ENCODE measurements at places on chromosomes 7 and 10.
A peak's percentile ranks its signal among the peaks of the same experiment; 100 is the strongest.

DNA sequence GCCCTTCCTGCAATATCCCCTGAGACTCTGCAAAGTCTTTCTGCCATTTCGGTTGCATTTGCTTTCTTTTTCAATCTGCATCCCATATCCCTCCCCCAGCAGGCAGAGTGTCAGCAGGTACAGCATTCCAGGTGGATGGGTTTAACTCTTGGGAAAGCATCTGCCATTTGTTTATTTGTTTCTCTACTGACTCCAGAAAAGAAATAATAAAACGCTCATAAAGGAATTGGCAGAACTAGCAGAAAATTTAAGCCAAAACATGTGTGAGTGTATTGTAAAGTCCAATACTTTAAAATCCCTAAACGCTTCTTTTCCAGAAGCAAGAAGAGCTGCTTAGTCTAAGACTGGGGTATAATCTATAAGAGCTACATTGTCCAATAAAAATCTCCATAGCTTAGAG is 393.8 kb downstream of the TNS3 start:
- no peak for DNase-seq

- no peak for DNase-seq
These were observed 50.4 kb downstream of the GLCCI1 start for GRCh38 chr7:8018961-8019360.

DNA sequence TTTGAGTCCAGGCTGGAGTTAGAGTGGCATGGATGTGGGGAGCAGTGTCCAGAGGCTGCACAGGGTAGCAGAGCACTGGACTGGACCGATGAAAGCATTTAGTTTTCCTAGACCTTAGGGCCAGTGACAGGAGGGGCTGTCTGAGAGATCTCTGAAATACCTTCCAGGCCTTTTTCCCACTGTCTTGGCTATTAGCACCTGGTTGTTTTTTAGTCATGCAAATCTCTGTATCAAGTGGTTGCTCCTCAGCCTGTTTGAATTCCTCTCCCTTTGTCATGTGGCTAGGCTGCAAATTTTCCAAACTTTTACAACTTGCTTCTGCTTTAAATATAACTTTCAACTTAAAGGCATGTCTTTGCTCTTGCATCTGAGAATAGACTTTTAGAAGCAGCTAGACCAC is 504.3 kb upstream of the VSTM2A start:
- DNase-seq: no peak

DNA sequence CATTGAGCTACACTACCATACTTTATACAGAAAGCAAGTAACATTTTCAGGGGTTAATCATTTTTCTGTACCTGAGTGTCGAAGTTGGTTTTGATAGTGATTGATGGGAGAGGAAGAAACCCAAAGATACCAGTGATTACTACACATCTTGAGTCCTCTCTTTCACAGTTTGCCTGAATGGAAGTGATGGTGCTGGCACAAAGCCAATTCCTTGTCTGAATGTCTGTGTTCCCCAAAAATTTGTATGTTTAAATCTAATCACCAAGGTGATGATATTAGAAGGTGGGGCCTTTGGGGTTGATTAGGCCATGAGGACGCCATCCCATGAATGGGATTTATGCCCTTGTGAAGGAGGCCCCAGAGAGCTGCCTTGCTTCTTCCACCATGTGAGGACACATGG is 696.9 kb upstream of the ANKRD30A start:
- DNase-seq: no peak

GRCh38 chr10:15245530-15245929 is 77.0 kb upstream of the NMT2 start:
- no peak for DNase-seq

DNA sequence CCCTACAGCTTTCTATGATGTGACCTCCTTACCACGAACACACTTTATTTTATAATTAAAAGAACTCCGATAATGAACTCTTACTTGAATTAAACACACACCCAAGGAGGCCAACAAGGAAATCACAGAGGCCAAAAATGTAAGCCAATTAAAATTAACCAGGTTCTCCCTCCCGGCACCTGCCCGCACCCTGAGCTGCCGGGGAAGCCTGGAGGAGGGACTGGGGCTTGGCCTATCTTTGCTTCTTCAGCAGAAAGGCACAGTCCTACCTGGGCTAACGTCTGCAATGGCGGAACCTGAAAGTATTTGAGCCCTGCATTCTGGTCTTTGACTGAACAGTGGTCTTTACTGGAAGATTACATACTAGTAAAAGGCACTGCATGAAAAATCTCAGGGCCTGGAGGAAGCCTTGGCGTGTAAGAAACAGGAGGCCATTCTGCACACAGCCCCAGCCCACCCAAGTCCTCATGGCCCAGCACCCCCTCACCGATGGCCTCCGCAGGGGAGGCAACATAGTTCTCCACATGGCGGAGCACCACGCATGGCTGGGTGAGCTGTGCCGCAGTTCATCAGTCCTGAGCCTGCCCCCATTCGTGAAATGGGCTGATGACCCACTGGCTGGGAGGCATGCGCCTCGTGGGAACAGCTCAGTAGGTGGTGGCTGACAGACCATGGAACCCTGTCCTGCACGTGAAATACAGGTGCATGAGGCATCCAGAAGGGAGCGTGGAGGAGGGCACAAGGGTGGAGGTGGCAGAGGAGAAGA is 173.8 kb downstream of the PARD3 start:
- DNase-seq: no peak

- DNase-seq: no peak
These were observed 41.3 kb upstream of the SRPK2 start for GRCh38 chr7:105429746-105430612.

DNA sequence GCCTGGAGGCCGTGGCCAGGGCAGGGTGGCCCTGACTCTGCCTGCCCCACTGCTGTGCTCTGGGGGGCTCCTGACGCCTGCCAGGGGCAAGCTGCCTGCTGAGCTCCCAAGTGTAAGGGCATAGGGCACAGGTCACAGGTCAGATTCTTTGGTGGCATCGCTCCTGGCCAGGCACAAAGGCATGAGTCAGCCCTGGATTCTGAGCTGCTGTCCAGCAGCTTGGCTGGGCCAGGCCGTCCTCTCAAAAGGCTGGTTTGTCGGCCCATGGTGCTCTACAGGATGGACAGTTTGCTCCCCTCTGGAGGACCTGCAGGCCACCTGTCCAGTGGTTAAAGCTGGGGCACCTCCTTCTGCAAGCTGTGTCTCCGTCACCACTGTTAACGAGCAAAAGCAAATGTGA is 2.9 kb downstream of the ADGRA1 start:
- no peak for DNase-seq

- DNase-seq: no peak
These were observed 73.0 kb upstream of the GJD4 start for GRCh38 chr10:35532141-35532540.

GRCh38 chr10:86888585-86889381 is 68.6 kb downstream of the MMRN2 start:
- DNase-seq: no peak

DNA sequence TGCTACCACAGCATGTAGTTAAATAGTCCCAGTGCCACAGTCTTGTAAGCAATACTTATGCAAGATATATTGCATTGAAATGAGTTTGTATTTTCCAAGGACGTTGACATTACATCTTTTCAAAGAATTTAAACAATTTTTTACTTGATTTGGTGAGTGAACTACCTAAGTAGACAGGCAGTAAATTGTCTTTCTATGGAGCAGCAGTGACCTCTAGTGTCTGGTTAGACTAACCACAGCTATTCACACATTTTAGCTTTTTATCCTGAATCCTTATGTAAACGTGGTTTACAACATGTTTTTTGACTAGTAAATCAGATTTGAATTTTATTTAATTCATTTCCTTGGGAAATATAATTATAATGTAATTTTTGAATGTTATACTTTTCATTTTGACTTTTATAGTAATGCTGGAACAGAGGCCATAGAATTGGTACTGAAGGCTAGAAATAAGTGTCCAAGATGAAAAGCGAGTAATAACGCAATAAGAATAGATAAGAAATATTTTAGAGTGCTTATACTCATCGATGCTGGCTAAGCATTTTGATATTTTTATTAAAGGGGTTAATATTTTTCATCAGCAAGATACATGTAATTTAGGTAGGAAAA is 5.6 kb downstream of the LRRTM3 start:
- peak; percentile 27 for DNase-seq

- no peak for DNase-seq
These were observed 170.8 kb upstream of the KLF14 start for GRCh38 chr7:130904792-130905191.

DNA sequence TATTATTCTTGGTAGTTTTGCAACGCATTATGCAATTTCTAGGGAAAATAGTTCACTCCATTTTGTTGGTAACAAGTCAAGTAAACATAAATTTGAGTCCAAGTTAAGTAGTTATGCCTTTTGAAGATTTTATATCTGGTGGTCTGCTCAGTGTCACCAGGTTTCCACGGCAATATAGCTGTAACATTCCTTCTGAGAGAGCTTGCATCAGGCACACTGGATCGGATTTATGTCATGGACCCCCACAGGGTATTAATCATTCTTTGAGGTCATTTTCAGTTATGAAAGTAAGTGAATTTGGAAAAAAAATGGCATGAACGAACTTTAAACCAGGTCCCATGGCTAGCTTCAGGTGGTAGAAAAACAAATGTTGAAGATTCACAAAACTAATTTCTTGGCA is 136.3 kb downstream of the POLR1F start:
- DNase-seq: peak; percentile 90

GRCh38 chr7:89336121-89336520 is 540.6 kb upstream of the TEX47 start:
- no peak for DNase-seq

DNA sequence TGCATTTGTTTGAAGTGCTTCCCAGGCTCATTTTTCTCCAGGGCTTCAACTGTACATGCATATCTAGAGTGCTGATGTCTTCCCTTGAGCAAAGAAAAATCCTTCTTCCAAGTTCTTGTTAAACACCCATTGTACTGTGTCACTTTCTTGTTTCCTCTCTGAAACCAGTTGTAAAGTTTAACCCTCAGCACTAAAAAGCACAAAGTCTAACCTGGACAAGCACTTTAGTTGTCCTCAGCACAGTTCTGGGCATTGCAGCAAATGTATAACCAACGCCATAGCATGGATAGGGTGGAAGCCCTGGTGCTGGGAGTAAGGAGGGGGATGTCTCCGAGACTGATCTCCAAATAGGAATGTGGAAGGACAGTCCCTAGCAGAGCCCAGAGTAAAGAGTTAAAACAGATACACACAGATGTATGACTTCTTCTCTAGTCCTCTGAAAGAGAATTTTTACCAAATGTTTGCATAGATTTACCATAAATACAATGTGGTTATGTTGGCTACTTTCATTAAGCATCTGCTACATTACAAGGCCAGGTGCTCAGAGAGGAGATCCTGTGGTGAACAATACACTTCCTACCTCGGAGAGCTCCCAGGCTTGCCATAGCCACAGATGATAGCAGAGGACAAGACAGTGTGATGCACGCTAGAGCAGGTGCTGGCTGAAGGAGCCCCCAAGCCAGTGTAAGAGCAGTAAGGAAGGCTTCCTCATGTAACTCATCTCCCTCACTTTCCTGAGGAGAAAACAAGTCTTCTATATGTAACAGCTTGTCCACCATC is 57.0 kb downstream of the DNAJC12 start:
- no peak for DNase-seq

GRCh38 chr7:7911369-7912123 is 57.0 kb upstream of the GLCCI1 start:
- peak; percentile 52 for DNase-seq

GRCh38 chr10:84177541-84178141 is 4.0 kb downstream of the GPR15LG start:
- DNase-seq: no peak

DNA sequence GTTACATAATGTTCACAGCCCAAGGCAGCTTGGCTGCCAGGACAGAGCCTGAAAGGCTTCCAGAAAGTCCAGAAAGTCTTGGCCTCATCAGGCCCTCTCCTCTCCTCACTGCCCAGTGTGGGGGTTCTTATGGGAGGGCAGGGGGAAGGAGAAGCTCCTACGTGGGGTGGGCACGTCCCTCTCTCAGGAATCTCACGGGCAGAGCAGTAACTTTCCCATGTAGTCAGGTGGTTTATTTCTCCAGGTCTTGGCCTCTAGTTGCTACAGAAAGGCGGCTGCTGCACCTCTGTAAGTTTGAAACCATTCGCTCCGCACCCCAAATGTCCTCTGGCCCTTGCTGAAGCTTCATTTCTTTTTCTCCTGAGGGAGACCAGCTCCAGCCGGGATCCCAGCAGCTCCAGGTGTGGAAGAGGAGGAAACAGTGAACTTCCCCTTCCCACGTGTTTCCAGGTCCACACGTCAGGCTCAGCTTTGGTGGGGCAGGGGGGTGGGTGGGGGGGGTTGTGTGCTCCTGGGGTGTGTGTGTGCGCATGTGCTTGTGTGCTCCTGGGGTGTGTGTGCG is 320.3 kb downstream of the WDR37 start:
- no peak for DNase-seq

DNA sequence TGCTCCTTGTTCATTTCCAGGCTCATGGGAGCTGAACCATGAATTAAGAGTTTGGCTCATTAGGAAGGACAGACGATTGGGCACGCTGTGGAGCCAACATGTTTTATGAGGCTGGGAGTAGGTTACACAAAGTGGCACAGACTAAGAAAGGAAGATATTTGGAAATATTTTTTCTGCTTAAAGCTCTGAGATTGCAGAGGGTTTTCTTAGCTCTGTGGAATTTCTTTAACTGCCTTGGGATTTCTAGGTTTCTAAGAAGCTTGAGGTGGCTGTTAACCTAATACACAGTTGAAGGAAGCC is 344.6 kb downstream of the RNLS start:
- no peak for DNase-seq

DNA sequence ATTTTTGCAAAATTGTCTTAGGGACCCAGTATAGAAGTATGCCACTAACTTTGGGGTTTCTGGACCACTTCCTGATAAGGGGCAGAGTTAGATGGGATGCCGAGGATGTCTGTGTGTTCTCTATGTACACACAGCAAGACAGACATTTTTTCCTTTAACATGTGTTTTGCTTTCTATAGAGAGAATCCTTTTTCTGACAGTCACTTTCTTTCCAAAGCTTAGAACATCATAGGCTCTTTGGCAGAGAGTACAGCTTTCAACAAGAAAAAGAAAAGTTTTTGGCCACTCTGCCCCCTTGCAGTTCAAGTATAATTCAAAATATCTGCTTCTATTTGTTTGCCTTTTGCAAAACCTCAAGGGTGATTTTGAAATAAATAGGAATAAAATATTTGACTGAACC is 44.1 kb downstream of the PAPSS2 start:
- no peak for DNase-seq

DNA sequence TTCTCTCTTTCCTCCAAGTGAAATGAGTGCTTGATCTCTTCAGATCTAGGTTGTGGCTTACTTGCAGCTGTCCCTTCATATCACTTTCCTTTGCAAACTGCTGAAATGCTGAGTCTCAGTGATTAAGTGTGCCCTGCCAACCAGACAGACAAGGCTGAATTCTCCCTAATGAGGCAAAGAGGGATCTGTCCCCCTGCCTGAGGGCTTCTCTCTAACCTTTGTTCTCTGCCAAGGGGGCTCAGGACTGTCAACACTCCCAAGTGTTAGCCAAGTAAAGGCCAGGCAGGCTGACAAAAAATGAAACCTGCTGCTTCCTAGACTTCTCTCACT is at the start of gene MSS51:
Gene MSS51, minus strand, starts transcription at position 24 of the 330 bp plus-strand sequence. CDS start 5,277 bp downstream, outside the sequence.
- no peak for DNase-seq

- DNase-seq: no peak
These were observed 108.7 kb downstream of the PLCE1 start for GRCh38 chr10:94102436-94102835.

GRCh38 chr10:122839505-122839904 is 6.2 kb downstream of the CUZD1 start:
- DNase-seq: no peak
